ENCODE measurements at places on chromosomes 4 and X.

DNA sequence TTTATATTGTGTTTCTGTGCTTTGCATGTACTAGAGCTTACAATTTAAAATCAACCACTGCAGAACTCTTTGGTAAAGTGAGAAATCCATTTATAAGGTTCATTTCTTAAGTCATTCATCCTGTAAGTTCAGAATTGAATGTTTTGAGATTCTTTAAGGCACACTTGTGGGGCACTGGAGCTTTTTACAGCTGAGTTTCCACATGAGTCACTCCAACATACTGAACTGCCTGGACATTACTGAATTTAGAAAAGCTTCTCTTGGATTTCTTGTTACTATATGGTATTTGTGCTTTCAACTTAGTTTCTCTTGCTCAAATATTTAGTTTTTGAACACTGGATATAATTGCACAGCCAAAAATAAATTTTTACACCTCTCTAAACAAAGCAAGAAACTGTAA is 226.3 kb downstream of the PACRGL start:
- DNase-seq = no peak

GRCh38 chr4:89640620-89641366 is 196.2 kb downstream of the SNCA start:
- DNase-seq = no peak

GRCh38 chr4:170938588-170938987 is 848.8 kb upstream of the AADAT start:
- DNase-seq = no peak

- no peak for DNase-seq
Observed at GRCh38 chr4:103105558-103106356, 6.1 kb upstream of the BDH2 start.

DNA sequence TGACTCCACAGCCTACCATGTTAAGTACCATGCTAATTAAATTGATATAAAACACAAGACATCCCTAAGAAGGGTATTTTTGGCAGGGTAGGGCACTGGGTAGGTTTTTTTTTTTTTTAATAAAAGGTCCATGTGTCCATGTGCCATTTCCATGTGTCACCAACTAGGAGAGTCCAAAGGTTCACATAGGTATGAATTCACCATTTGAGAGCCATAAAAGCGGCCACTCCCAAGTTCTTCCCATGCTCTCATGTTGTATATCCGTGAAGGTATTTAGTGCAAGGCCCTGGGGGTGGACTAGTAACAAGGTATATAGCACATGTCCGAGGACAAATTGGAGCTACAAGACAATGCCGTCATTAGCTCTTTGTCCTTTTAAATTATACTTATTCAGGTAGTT is 107.3 kb downstream of the PDE5A start:
- DNase-seq = no peak

DNA sequence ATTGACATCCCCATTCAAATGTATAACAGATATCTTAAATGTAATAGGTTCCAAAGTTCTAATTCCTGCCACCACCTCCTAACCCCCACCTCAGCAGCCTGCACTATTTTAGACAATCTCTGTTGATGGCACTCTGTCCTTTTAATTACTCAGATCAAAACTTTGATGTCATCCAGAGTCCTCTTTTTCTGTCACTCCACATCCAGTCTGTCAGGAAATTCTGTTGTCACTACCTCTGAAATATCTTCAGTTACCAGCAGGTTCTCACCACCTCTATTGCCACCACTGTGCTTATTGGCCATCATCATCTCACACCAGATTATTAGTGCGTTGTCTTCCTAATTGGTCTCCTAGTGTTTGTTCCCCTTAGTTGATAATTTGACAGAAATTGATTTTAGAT is 76.2 kb downstream of the PTPN13 start:
- no peak for DNase-seq

DNA sequence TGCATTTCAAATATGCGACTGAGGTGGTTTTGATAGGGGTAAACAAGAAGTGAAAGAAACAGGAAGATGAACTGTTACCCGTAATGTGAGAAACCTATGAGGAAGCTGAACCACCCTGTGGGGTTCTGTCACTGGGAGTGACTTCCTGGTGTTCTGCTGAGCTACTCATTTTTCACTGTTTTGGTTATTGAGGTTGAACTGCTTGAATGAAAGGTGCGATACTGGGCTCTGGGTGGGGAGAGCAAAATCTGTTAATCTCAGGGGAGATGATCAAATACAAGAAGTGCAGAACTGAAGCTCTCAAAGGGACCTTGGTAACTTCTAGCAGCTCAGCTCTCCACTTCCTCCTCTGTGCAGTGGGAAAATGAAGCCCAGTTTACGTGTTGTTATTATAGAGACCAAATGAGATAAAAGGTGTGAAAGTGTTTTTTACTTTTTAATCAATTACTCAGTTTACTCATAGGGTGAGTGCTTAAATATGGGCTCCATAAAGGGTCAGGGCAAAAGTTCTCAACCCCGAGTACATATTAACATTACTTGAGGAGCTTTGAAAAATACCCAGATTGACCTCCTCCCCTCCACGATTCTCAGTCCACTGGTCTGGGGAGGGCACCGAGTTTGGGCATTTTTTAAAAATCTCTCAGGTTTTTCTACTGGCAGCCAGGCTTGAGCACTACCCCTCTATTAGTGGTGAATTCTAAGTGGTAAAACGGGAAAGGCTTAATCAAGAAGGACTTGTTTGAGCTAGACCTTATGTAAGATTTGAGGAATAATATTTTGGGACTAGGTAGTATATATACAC is 66.7 kb downstream of the COQ2 start:
- no peak for DNase-seq

DNA sequence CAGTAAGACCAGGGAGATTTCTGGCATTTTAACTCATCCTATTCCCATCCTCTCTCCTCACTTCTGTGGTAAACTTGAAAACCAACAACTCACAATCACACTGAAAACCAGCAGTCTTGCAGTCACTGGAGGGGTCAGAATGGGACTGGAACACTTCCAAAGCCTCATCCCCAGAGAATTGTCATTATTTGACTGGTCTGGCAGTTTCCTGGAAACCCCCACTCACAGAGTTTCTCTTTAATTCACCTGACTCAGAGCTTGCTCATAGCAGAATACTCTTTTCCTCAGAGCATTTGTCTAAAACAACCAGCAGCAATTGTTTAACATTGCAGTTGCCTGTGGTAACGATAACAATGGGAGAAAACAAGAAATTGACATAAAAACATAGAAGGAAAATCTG is 7.3 kb upstream of the RAB9B start:
- no peak for DNase-seq

DNA sequence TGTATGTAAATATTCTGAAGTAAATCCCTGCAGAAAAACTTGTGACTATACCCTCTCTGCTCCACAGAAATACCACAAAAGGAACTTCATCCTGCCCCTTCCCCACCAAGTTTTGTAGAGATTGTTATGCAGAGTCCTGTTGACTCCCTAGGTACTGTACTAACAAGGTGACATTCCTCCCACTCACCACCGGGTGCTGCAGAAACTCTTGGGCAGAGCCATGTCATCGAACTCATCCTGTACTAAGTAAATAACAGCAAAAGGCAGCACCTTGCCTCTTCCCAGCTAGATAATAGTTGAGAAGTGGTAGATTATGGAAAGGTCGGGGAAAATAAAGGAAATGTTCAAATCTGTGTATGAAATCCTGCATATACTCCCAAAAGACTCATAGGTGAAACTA is 233.3 kb downstream of the STPG2 start:
- no peak for DNase-seq

GRCh38 chr4:24158031-24158430 is 268.2 kb upstream of the PPARGC1A start:
- DNase-seq = no peak

- DNase-seq = no peak
Observed at GRCh38 chr4:10647846-10648245, 36.7 kb downstream of the CLNK start.

- no peak for DNase-seq
Observed at GRCh38 chr4:155973639-155974475, 20.2 kb upstream of the CTSO start.

DNA sequence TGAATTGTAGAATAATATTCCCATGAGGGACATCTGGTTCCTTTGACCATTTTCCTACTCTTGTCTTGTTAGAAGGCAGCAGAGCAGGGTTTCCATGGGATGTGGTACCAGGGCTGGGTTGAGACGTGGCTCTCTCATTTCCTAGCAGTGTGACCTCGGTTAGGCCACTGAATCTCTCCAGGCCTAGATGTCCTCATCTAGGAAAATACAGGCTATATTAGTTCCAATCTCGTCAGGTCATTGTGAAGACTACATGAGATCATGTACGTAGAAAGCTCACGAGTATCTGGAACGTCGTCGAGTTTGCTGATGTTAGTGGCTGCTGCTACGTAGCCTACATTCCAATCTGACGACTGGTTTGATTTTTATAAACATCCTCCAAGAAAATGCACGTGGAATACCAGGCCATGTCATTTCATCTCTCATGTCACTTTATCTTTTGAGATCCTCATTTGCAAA is 278.2 kb upstream of the GATB start:
- DNase-seq = no peak

All from right atrium auricular region (tissue), 2 donors.